Nephron progenitor cell (in vitro differentiated cells): ENCODE measurements at places on chromosomes 7 and 10.

- no peak for DNase-seq
Observed at GRCh38 chr10:13567030-13567429, 19.7 kb upstream of the PRPF18 start.

DNA sequence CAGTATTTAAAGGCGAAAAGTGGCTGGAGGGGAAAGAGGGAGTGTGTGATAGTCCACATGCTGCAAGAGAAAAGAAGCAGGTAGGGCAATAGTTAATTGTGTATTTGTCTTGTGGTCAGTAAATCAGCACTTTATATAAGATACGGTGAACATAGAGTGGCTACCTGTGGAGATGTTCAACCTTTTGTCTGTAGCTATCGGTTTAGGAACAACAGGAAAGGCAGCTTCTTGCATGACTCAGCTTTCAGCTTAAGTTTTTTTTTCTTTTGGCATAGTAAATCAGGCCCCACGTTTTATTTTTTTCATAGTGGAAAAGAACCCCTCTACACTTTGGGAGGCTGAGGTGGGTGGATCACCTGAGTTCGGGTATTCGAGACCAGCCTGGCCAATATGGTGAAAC lies 14.2 kb upstream of the MTPN start:
- no peak for DNase-seq

GRCh38 chr10:52106899-52107298 lies 207.2 kb upstream of the DKK1 start:
- no peak for DNase-seq

DNA sequence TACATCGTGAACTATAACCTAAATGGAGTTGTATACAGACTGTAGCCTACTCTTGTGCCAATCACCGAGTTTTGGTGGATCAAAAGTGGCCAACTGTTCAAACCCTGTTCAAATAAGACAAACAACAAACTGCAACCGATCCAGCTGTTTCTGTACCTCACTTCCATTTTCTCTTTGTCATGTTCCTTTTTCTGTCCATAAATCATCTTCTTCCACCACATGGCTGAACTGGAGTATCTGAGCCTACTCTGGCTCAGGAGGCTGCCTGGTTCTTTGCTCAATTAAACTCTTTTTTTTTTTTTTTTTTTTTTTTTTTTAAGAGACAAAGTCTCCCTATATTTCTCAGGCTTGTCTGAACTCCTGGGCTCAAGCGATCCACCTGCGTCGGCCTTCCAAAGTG lies 59.0 kb upstream of the NPVF start:
- DNase-seq: no peak

DNA sequence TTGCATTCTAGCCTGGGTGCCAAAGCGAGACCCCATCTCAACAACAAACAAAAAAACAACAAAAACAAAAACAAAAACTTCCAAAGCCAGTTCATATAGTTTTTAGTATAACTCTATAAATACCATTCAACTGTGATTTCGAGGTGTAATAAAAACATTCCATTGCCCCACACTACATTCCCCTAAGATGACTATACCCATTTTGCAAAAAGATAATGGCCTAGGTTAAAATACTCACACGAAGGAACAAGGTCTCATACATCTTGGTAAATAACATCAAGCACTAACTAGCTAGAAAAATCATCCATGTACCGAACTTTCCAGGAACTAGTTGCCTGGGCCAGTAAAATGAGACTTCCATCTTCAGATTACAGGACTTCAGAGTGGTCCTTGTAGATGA lies 55.4 kb downstream of the GLI3 start:
- DNase-seq: no peak
